ENCODE measurements at places on chromosomes 4 and X.
A peak's percentile ranks its signal among the peaks of the same experiment; 100 is the strongest.

- peak; percentile 28 for DNase-seq
Measured at GRCh38 chrX:7086384-7086783, 61.1 kb upstream of the STS start.

- DNase-seq = no peak
Measured at GRCh38 chr4:89259301-89260028, 48.1 kb downstream of the GPRIN3 start.

DNA sequence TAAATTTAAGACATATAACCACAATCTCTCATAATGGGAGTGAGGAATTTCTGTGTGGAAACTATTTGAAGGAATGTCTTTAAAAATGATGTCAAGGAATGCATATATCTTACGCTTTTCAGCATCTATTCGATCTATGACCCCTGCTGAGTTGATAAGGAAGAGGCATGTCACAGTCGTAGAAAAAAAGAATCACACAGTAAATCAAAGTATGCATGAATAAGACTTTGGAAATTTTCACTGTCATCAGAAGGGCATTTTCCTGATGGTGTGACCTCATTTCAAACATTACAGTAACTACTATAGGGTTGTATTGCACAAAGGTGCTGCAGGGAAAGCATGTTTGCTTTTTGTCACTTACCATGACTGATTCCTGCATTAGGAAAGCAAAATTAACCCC lies 41.5 kb downstream of the REELD1 start:
- peak; percentile 75 for DNase-seq

GRCh38 chrX:64427787-64428186 lies 32.5 kb upstream of the MTMR8 start:
- DNase-seq = no peak

DNA sequence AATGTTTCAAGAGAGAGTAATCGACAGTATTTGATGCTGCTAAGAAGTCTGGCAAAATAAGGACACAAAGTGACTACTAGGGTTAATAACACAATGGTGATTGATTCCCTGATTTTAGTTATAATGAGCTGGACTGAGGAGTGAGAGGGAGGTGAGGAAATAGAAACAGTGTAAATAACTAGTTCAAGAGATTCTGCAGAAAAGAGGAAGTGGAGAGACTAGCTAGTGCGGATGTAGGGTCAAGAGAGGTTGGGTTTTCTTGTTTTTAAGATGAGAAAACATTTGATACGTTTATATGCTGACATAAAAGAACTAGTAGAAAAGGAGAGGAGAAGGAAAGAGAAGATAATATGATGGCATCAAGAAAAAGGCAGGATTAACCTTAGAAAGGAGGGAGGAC lies 12.2 kb upstream of the TRPC5 start:
- DNase-seq = no peak

GRCh38 chr4:124202099-124202498 lies 510.4 kb downstream of the ANKRD50 start:
- DNase-seq = no peak
